Effector memory CD8-positive, alpha-beta T cell (primary cell): ENCODE measurements at places on chromosomes 12 and 14.

- no peak for DNase-seq
Observed at GRCh38 chr12:2609020-2609419, 185.8 kb upstream of the FKBP4 start.

- DNase-seq, result no peak
Observed at GRCh38 chr14:88075269-88075981, 70.5 kb downstream of the GPR65 start.

DNA sequence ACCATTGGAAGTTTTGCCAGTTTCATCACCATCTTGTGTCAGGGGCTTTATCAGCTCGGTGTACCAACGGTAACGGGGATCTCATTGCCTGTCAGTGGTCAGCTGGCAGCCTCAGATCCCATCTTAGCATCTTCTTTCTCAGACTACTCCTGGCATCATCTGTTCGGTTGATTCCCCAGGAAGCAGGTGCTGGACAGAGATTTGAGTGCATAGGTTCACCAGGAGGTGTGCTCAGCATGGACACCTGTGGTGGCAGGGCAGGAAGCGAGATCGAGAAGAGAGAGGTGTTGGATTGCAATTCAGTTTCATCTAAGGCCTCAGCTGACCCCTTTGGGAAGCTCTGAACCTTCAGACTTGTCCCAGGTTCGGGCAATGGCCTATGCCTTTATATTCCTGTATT is 76.0 kb downstream of the C12orf75 start:
- no peak for DNase-seq

DNA sequence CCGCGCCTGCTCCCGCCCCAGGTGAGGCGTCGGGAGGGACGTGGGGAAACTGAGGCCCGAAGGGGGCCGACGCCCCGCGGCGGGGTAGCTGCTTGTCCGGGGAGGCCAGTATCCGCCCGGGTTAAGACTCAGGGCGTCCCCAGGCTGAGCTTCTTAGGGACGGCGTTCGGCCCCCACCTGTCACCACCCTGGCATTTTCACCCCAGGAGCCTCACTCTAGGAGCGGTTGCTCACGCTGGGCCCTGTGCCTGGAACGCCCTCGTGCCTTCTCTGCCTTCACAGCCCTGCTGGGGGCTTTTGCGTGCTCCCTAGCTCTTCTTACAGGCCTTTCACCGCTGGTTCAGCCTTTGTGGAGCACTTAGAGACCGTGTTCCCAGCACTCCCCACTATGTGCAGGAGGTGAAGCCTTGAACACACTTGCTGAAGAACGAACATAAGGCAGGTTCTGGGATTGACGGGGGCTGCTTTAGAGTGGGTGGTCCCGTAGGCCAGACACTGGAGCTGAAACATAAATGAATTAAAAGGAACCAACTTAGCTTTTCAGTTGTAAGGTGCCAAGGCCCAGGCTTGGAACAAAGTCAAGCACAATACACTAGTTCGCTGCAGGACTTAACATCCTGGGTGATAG is 601 bp downstream of the ZNF839 start:
- DNase-seq, result peak; percentile 32

GRCh38 chr12:24297516-24297915 is 348.0 kb upstream of the SOX5 start:
- no peak for DNase-seq

DNA sequence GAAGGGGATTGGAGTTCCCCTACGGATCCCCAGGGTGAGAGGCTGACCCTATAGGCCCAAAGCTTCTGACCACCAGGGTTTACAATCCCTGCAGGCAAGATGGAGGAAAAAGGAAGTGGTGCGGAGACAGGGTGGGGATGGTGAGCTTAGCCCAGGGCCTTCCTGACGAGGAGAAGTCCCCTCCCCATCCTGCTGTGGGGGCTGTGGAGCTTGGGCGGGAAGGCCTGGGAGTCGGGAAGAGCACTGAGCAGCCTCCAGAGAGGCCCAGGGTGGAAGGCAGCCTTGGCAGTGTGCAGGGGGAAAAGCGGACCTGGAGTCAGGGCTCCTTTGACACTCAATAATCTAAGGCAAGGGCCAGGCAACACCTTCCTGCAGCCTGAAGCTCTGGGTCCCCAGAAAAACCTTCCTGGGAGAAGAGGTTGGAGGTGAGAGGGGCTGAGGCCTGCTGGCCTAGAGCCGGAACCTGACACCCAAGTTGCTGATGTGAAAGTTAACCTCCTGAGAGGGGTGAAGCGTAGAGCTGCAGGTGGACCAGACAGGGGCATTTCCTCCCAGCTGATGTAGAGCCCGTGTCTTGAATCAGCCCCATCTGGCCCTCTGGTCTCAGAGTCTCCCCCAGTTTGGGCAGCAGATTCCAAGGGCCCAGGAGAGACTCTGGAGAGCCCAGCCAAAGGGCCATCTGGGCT is 6.0 kb downstream of the HDAC7 start:
- no peak for DNase-seq

DNA sequence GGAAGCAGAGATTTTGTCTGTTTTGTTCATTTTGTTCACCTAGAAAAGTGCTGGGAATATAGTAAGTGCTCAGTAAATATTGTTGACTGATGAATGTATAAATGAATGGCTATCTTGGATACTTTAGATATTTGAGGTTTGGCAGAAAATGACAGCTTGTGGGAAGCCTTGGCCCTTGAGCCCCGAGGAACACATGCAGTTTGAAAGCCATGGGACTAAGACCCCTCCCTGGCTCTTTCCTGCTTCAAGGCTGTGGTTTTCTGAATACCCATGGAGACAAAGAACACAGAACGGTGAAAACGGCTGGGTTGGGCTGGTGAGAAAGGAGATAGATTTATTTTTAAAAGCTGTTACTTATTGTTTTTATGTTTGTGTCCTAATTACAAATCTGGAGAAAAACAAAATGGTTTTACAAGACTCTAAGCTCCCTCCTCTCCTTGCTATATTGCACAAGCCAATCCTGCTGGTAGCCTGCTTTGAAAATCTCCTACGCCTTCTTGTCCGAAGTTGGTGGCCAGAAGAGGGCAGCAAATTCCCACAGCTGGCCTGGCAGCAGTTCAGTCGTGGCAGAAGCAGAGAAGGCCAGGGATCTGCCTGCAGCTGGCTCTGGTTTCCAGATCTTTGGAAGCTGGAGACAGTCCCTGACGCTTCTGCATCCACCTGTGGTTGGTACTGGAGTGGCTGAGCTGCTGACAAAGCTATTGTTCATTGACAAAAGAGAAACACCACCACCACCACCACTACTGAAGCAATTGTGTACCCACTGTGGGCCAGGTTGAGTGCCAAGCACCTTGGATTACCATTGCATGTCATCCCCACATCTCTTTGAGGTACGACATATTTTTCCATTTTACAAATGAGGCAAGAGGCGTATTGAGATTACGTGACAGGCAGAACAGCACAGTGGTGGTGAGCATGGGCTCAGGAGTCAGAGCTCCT is 5.2 kb upstream of the KRT85 start:
- DNase-seq, result peak; percentile 49

- DNase-seq, result no peak
Observed at GRCh38 chr12:15806826-15807225, 17.6 kb upstream of the EPS8 start.

- DNase-seq, result no peak
Observed at GRCh38 chr12:114841557-114842251, 157.7 kb upstream of the TBX3 start.
